ENCODE measurements at places on chromosomes 5 and 9.

DNA sequence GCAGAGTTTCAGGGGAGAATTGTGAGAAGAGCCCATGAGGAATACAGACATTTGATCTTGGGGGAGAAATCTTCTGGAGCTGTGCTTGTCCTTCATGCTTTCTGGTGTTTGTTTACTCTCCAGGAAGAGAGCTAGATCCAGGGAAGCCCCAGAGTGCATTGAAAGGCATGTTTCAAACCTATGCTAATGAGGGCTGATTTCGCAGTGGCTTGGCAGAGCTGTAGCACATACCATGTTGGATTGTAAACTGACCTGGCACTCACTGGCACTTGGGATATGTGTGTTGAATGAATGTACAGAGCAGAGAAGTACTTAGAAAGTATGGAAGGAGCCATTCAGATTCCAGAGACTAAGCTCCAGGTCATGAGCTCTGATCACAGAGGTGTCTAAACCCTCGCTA lies 30.9 kb downstream of the TNFSF8 start:
- no peak for DNase-seq

- no peak for DNase-seq
Observed at GRCh38 chr5:35246900-35247647, 16.8 kb upstream of the PRLR start.

GRCh38 chr5:30811298-30811697 lies 382.2 kb upstream of the CDH6 start:
- DNase-seq: no peak

GRCh38 chr9:96130970-96131369 lies 171.0 kb downstream of the HSD17B3 start:
- DNase-seq: no peak

GRCh38 chr9:131484560-131485185 lies 18.0 kb upstream of the POMT1 start:
- no peak for DNase-seq

- no peak for DNase-seq
Observed at GRCh38 chr9:22008384-22008716, 755 bp downstream of the CDKN2B start.

GRCh38 chr5:139475865-139476617 lies 5.2 kb downstream of the SMIM33 start:
- DNase-seq: no peak

DNA sequence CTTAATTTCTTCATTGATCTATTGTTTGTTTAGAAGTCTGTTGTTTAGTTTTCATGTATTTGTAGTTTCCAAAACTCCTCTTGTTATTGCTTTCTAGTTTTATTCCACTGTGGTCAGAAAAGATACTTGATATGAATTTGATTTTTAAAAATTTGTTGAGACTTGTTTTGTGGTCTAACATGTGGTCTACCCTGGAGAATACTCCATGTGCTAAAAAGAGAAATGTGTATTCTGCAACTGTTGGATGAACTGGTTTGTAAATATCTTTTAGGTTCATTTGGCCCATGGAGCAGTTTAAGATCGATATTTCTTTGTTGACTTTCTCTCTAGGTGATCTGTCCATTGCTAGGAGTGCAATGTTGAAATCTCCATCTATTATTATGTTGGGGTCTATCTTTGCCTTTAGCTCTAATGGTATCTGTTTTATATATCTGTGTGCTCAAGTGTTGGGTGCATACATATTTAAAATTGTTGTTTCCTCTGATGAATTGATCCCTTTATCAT lies 150.6 kb upstream of the ATP10B start:
- no peak for DNase-seq

GRCh38 chr5:2998106-2998505 lies 246.6 kb upstream of the IRX2 start:
- DNase-seq: no peak

- no peak for DNase-seq
Observed at GRCh38 chr9:105059252-105059651, 131.3 kb upstream of the ABCA1 start.

DNA sequence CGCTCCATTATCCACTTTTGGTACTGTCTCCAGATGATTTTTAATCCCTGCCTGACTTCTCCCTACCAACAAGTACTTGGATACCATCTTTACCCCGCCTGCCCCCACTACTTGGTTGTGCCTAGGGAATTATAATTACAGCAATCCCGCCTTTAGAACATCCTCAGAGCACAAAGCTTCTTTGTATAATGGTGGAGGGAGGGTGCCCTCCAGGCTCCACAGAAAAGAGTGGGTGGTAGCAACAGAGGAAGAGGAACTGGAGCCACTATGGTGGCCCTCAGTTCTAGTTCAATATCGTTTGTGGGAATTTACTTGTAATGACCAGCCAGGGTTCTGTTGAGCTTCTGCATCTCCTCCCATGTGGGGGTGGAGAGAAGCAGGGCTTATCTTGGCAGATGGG lies 79.0 kb upstream of the RNF38 start:
- DNase-seq: no peak

- no peak for DNase-seq
Observed at GRCh38 chr5:154238776-154239481, 48.4 kb downstream of the GALNT10 start.

DNA sequence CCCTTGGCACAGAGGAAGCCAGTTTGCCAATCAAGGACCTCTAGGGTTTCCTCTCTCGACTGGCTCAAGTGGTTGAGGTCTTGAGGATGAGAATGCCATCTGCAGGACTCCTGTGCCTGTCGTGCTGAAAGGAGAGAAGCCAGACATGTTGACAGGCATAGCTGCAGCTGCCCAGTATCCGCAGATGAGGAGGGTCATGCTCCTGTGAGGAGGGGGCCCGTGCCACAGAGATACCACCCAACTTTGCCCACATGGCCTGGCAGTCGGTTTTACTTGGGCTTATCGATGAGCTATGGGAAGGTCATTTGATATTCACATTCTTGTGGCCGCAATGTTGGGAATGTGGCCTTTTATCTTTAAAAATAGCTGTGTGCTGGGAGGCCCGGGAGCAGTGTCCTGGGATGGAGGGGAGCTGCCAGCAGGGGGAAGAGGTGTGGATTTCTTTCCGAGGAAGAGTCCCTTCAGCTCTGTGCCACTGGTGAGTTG lies 17.4 kb downstream of the FRMPD1 start:
- DNase-seq: no peak

DNA sequence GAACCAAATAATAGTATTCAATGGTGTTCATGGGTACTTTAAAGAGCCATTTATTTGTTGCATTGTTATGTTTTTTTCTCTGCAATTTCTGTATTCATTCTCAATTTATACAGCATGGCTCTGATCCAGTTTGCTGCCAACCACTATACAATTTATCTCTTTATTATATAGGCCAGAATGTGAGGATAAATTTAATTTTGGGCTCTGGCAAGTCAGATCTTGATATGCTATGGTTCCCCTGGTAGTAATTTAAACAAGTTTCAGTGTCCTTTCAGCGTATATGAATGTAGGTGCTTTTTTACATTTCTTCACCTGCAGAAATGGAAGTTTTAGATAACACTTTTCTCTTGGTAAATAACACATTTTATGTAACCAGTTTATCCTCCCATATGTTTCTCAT lies 1118.0 kb upstream of the SEMA6A start:
- no peak for DNase-seq

- DNase-seq: no peak
Observed at GRCh38 chr9:13865869-13866268, 448.1 kb downstream of the NFIB start.

DNA sequence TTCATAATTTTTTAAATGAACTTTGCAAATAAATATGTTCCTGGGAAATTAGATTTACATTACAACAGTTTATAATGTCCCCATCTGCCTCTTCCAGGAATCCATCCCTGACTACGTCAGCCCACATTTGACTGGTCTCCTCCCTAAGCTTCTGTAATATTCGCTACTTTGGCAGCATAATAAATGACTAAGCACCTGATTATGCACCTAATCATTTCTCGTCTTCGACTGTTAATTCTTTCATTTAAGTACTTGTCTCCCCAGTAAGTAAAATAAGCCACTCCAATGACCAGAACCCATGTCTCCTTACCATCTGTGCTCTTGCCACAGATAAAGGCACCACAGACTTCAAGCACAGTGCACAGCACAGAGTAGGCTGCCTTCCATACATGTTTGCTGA lies 122.7 kb downstream of the DENND1A start:
- DNase-seq: no peak

DNA sequence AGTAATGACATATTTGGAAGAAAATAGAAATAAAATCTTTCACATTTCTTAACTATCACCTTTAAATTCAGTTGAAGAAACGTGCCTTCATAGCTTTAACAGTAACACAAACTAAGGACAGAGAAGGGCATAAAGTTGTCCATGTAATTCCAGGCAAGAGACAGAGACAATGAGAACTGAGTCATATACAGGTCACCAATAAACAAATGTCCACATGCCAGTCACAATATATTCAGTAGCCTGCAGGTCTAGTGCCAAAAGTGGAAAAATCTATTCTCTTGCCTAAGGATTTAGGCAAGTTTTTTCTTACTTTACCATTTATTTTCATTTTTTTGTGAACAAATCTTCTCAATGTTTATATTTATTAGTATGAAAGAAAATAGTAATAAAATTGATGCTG lies 1711.5 kb upstream of the NUDT12 start:
- DNase-seq: no peak

- DNase-seq: no peak
Observed at GRCh38 chr5:149486726-149487635, 64.3 kb downstream of the CSNK1A1 start.

DNA sequence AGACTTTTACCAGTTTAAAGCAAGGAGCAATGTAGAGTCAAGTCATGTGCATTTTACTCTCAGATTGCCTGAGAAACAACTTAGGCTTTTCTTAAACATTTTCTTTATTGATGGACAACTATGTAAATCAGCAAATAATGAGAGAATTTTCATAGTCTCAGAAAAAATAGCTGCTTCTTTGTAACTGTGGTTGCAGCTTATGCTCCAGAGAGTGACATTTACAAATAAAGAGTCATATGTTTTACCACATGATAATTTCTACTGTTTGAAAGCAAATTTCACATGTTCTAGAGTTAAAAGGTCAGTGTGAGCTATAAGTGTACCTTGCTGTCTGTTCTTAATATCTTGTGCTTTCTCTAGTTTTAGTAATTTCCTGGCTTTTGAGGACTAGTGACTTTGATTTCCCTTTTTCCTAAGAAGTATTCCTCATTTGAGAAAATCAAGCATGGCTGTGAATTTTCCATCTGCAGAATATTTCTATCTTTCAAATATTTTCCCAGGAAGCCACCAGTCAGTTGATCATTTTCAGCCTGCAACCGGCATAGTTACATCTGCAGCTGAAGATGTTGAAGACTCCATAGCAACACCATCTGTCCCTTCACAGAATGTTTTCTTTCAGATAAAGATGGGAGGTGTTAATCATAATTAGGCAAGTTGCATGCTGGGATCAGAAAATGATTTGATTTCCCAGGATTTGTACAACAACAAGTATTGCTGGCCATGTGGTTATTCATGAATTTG lies 229.9 kb downstream of the SGCD start:
- no peak for DNase-seq

DNA sequence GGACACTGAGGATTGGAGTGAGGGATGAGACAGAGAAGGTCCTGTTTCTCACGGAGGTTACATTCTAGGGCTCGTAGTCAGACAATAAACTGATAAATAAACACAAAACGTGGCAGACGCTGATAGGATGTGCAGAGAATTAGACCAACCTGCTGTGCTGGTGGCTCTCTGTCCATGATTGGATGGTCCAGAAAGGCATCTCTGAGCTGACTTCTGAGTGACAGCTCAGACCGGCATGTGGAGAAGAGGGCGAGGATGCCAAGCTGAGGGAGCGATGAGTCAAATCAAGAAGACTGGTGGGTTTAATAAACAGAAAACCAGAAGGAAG lies 132.3 kb upstream of the TAF11L2 start:
- DNase-seq: no peak

DNA sequence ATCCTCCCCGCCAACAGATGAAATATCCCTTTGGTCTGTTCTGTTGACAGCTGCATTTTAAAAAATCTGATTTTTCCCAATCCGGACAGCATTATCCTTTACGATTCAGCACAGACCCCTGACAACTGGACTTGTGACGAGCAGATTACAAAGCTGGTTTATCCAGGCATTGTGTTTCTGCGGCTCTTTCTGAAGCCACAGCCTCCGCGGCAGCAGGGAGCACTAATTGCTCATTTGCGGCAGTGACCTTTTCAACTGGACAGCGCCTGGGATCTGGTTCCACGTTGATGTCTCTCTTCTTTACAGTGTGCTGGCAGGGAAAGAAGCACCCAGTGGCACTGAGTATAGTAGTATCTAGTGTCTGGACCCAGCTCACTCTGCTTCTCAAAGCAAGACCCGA lies 351.2 kb downstream of the ZNF608 start:
- DNase-seq: no peak

DNA sequence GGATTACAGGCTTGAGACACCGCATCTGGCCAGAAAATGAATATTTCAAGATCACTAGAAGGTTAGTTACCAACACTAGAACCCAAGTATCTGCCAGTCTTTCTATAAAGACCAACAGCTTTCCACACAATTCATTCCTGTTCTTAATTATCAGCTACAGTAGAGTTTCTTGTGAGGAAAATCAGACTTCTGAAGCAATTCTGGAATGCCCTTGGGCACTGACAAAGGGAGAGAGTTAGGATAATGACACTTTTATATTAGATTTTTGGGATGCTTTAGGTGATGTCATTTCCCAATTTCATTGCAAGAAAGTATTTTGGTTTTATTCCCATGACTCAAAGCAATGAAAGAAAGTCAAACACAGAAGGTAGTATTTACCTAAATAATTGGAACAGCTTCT lies 497.0 kb upstream of the TUSC1 start:
- no peak for DNase-seq

DNA sequence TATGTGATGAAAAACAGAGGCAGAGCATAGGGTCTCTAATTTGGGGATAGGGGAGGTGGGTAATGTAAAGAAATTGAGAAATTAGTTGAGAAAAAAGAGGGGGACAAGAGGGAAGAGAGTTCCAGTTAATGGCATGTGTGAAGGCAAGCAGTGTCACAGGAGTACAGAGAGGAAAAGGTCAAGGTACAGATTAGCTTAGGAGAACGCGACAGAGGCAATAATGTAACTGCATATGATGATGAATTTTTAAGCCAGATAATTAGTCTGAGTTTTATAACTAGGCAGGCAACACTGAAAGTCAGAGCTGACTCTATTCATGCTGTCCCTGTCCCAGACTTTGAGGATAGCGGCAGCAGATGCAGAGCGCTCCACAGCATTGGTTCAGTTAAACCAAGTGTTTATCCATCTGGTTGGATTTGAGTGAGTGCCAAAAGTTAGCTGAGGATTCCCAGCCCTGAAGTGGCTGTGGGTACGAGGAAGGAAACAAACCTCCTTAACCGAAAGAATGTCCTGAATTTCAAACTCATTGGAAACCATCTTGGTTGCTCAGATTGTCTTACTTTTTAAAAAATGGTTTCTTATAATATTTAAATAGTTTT lies 315.2 kb downstream of the ARHGAP26 start:
- DNase-seq: no peak

GRCh38 chr5:81052325-81052724 lies 92.2 kb downstream of the RASGRF2 start:
- no peak for DNase-seq

GRCh38 chr5:90379652-90380051 lies 29.9 kb downstream of the CETN3 start:
- DNase-seq: no peak

DNA sequence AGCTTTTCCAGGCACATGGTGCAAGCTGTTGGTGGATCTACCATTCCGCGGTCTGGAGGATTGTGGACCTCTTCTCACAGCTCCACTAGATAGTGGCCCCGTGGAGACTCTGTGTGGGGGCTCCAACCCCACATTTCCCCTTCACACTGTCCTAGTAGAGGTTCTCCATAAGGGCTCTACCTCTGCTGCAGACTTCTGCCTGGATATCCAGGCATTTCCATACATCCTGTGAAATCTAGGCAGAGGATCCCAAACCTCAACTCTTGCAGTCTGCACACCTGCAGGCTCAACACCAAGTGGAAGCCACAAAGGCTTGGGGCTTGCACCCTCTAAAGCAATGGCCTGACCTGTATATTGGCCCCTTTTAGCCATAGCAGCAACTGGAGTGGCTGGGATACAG lies 283.4 kb upstream of the KLF4 start:
- DNase-seq: no peak
